NCI-H524 (cell line): ENCODE measurements at places on chromosomes 1 and 21.

DNA sequence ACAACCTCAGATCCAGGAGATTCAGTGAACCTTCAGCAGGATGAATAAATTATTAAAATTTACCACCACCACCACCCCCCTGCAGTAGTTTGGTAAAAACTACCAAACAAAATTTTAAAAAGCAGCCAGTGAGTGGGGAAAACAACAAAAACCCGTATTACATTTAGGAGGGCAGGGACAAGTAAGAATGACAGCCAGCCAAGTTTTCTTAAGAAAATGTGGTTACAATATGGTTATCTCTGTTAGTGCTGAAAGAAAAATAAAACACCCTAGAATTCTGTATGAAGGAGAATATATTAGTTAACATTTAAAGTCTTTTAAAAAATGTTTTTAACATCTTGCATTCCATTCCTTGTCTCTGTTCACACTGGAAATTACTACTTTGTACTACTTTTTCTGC is 14.7 kb downstream of the CD46 start:
- no peak for DNase-seq

DNA sequence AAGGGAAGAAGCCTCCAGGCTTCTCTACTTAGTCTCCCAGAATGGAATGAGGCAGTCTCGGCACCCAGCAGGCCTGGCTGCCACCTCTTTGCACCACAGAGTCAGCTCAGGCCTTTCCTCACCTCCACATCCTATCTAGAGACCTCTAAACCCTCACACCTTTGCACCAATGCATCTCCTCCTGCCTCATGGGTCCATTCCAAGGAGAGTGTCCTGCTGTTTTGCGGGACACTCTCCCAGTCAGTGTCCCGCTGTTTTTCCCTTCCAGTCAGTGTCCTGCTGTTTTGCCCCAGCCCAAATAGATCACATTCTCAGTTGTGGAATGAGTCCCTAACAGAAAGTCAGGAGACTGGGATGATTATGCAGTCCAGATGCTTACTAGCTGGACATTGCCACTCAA is 185.6 kb upstream of the CAMK1G start:
- no peak for DNase-seq

DNA sequence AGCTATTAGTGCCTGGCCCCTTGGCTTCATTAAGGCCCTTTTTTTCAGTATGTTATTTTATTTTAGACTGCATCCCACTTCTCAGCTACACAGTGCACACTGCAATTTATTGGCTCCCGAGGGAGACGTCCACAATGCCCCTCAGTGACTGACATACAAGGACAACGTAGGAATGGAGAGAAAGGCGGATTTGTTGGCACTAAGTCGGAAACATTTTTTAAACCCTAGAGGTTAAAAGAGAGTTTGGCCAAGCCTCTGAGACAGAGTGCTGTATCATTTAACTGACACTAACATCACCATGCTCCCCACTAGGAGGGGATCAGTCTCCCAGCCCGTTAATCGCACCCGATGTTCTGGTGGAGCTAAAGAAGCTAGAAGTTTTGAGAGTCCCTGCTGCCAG is 45.7 kb upstream of the FOXD3 start:
- peak; percentile 33 for DNase-seq

- no peak for DNase-seq
Observed at GRCh38 chr1:43377831-43378230, 10.0 kb upstream of the ELOVL1 start.

DNA sequence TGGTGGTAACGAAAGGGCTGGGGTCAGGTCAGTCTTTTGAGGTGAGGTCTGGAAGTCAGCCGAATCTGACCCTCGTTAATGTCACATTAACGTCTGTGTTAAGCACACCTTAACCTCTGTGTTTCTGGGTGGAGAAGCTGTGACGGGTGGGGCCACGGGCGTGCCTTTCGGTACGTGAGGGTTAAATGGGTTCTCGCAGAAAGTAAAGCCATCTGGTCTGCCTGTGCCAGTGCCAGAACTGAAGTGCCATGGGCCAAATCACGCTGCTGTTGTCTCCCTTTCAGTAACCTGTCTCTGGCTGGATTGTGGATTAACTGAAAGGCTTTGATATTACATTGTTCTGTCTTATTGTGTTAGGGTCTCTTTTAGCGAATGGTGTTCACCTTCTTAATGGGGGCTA is 14.4 kb downstream of the URB2 start:
- peak; percentile 47 for DNase-seq

DNA sequence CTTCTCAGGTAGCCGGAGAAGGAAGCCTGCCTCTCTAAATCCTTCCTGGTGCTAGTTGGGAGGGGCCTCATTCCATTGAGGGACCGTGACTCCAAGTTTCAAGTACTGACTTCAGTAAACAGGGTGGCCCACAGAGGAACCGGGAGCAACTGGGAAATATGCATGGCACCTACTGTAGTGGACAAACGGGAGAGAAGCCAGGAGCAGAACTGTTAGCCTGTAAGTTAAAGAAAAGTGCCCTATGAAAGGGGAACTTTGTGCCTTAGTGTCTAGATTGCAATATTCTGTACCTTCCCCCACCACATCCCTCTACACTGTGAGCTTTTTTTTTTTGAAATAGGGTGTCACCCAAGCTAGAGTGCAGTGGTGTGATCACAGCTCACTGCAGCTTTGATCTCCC is 33.2 kb upstream of the KANK4 start:
- DNase-seq: no peak

DNA sequence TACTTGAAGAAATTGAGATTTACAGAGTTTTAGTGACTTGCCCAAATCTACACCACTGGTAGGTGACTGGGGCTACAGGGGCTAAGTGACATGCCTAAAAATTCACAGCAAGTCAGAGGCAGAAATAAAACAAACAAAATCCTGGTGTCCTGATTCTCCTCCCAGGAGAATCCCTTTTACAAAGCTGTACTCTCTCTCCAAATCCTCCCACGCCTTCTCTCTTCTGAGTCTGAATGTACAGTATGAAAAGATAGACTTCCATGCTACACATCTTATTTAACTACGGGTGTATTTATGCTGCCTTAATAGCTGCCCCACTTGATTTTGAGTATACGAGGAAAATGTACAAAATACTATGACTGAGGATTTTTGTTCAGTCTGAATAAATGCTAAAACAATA is 65.4 kb downstream of the SGIP1 start:
- no peak for DNase-seq

DNA sequence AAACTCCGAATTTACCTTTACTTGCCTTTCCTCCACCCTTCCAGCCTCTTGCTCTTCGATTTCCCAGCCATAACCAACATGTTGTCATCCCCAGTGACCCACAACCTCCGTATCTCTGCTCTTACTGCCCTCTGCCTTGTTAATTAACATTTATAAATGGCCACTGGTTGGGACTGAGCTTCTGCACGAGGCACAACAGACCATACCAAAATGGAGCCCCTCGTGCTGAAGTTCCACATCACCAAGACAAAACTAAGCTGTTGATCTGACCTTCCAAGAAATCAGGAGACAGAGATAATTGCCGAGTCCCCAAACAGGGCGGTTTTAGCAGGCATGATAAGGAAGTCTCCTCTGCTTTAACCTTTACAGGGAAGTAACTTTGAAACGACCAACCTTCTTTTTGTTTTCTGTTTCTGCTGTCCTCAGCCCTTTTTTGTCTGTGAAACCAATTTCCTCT is 71.9 kb downstream of the NMNAT2 start:
- no peak for DNase-seq

DNA sequence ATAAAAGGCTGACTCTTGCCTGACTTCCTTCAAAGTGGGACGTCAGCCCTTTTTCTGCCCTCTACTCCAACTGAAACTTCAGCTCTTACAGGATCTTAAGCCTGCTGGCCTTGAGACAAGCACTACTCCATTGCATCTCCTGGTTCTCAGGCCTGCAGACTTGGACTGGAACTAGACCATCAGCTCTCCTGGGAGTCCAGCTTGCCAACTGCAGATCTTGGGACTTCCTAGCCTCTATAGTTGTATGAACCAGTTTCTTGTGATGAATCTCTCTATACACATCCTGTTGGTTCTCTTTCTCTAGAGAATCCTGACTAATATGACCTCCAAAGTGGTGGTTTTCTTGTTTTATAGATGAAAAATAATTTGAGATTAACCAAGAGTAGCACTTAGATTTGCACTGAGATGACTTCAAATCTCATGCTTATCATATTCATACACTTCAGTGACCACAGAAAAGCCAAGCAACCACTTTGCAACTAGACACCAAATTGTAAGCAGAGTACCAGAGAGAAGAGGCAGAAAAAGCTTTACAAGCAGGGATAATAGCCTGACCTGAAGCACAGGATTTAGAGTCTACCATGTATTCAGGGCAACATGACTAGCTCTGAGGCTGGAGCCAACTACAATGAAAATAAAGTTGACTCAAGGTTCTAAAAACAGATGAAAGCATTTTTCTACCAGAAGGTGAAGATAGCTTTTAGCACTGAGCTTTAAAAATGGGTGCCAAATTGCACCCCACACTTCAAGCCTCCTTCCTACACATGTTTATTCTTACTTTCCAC is 661.3 kb upstream of the USP24 start:
- no peak for DNase-seq
